ENCODE measurements at places on chromosomes 5 and 9.

GRCh38 chr5:76351577-76351976 lies 51.5 kb upstream of the IQGAP2 start:
- no peak for DNase-seq

DNA sequence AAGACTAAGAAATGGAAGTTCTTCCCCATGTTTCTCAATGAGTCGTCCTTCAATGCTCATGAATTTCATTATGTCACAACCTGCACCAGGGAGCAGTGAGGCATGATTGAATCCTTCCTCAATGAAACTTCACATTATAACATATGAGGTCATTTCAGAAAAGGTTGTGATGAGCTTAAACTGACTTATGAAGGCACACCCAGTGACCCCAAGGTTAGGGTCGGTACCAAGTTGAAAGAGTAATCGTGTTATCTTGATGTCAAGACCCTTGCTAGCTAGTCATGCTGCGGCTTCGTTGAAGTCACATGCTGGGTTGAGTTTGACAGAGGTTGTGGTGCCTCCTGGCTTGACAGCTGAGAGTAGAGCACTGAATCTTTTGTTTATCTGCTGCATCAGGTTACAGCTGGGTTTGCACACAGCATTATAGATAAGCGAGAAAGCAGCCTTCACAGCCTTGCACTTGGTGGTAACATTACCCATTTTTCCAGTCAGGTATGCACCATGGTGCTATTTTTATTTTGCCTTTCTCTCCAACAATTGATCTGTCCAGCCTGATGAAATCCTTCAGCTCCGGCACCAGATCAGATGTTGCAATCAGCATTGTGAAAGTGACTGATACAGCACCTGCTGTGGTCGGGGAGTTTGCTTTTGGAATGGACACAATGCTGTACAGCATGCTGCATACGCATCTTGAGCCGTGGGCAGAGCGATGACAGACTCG lies 133.2 kb downstream of the ERCC6L2 start:
- DNase-seq = no peak

- no peak for DNase-seq
Measured at GRCh38 chr5:56339732-56340131, 106.6 kb upstream of the ANKRD55 start.

- DNase-seq = no peak
Measured at GRCh38 chr9:78210841-78211301, 25.0 kb upstream of the CEP78 start.

GRCh38 chr9:27717991-27718390 lies 144.7 kb upstream of the C9orf72 start:
- DNase-seq = no peak

- DNase-seq = no peak
Measured at GRCh38 chr5:179162351-179163235, 102.4 kb downstream of the ZNF354C start.

DNA sequence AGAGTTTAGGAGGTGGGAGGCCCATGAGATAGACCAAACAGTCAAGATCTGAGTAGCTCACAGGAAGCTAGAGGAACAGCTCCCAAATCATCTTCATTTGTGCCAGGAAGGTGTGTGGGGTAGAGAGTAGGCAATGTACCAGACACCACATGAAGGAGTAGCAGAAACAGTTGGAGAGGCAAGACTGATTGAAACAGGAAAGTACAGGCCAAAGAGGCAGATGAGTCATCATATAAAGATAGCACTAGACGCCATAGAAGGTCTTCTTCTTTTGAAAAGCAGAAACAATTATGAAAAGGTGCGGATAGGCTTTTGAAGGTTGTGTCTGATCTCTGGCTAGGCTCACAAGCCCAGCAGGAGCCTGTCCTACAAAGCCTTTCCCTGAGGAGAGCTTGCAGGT lies 62.7 kb upstream of the PALM2AKAP2 start:
- no peak for DNase-seq

- no peak for DNase-seq
Measured at GRCh38 chr9:110821064-110821463, 152.5 kb downstream of the MUSK start.

GRCh38 chr5:83034036-83034435 lies 43.2 kb downstream of the TMEM167A start:
- no peak for DNase-seq

DNA sequence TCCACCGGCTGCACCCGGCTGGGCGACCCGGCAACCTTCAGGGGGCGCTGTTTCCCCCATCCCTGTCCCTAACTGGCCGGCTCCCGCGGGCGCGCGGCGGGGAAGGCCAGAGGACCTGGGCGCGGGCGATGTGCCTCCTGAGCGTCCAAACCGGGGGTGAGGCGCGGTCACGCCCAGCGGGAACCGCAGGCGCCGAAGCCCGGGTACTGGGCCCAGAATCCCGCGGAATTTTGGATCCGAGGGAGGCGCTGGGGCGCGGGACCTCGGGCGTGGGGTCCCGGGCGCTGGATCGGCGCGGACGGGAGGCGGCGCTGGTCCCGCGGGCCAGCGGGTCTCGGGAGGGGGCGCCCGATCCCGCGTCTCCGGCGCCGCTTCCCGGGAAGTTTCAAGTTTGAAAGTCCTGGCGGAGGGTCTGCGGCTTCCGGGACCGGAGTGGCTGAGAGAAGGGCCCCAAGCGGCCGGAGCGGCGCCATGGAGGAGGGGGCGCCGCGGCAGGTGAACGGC lies at the start of gene PKN3:
PKN3 (plus strand) TSS at position 59 of the 504 bp plus-strand sequence; CDS start at position 472, 413 bp downstream.
- DNase-seq = peak; percentile 84

- no peak for DNase-seq
Measured at GRCh38 chr5:128237000-128237399, 153.4 kb downstream of the SLC12A2 start.

DNA sequence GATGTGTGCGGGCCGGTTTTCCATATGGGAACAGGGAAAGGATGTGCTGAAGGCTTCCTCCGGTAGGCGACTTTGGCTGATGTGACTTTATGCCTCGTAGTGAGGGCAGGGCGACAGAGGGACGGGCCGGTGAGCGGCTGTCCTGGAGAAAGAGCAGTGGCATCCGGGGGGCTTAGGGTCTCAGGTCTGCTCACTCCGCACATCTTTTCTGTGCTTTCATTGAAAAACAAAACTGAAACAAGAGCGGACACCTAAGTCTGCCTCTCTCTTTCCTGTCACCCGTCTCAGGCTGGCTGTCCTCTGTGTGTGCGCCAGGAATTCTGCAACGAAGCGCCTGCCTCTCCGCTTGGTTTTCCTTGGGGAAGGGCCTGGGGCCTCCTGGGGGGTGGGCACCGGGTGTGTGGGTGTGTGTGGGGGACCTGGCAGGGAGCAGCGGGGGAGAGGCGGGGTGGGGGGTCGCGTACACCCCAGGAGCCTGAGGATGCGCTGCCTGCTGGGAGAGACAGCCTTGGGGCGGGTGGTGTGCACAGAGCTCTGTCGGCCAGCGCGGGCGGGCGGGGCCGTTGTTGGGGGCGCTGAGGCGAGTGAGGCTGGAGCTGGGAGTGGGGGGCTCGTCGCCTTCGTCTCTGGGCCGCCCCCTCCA lies 580 bp upstream of the PRRX2 start:
- DNase-seq = no peak

Measured in effector CD4-positive, alpha-beta T cell (primary cell).